Anterior cingulate cortex (tissue), 58 donors: ENCODE measurements at places on chromosomes 11 and 22.

- no peak for DNase-seq
Observed at GRCh38 chr11:11142430-11142829, 210.6 kb downstream of the CSNK2A3 start.

DNA sequence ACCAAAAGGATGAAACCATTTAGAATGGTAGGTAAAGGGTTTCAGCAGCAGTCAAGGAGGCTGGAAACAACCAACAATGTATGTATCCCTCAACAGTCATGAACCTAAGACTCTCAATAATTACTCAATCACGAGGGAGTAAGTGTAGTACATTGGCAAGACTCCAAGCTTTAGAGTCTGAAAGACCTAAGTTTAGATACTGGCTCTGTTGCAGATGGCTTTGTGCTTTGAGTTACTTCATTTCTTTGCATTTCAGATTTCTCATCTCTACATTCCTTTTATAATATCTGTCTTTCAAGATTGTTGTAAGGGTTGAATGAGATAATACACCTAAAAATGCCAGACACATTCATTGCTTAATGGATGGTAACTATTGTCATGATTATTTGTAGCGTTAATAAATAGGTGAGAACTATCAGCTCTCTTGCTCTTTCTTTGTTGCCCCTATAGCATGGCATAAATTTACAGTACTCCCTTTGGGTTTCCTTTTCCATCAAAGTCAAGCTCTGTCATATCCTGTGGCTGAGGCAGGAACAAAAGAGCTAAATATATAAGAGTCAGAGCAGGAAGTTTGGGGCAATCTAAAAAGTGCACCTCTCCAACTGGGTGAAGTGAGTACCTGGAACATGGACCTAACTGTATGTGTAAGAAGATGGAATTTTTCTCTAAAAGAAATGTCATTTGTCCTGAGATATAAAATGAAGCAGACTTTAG is 228.2 kb upstream of the ZC3H12C start:
- DNase-seq = no peak

DNA sequence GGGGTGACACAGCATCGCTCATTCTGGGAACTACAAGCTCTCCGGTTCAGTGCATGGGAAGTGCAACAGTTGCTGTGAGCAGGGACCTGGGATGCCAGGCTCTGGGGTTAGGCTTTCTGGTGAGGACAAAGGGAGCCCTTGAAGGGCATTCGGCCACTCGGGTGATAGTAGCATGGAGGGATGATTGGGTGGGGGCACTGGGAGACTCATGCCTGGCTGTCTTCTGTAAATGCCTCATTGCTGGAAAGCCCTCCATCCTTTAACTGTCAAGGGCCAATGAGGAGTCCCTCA is 9.9 kb downstream of the OAF start:
- DNase-seq = no peak

GRCh38 chr11:44681698-44682097 is 45.1 kb upstream of the TSPAN18 start:
- no peak for DNase-seq

DNA sequence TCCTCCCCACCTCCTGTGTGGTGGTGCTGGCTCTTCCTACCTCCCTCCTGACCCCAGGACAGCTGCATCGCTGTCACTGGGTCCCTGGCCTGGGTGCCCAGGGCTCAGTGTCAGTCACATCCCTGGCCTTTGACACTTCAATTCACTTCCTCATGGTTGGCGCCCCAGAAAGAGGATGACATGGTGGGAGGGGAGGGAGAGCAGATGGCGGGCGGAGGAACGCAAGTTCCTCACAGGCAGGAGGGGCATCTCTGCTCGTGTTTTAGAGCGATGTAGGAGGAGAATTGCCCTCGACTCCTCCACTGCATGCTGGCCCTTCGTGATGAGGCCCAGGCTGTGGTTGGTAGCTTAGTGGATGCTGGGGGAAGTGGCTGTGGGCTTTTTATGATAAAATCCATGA is 35.1 kb upstream of the KRTAP5-7 start:
- no peak for DNase-seq

DNA sequence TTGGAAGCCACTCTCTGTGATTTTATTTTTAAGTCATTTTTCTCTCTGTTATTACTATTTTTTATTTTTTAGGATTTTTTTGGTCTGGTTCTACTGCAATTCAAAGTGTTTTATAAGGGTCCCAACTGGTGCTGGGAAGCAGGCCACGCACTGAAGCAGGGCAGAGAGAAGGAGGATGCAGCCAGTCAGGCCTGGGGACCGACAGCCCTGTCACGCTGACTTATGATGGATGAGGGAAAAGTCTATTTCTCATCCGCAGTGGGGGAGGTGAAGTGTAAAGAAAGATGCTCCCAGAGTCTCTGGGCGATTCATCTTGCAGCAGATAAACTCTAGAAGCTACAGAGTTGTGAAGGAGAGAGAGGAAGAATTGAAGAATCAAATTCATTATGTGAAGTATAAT is 191.6 kb downstream of the NTM start:
- no peak for DNase-seq

- DNase-seq = no peak
Observed at GRCh38 chr22:33920197-33920540, at the start of gene LARGE1. Gene LARGE1, minus strand, starts transcription at chr22:33920476.

DNA sequence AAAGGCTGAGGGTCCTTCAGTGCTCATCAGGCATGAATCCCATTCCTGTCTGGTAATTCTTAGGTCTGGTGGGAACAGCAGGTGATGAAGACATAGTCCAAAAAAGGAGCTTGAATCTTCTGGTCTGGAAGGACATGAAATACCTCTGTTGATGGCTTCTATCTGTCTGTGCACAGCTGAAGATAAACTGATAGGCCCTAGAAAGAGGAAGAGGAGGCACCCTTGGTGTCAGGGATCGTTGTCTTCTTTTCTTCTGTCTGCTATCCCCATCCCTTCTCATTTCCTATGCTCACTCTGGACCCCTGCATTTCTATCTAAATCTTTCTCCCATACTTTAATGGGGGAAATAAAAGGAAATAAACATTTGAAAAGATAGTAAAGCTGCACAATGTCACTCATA is 9.4 kb downstream of the AGBL2 start:
- DNase-seq = no peak

DNA sequence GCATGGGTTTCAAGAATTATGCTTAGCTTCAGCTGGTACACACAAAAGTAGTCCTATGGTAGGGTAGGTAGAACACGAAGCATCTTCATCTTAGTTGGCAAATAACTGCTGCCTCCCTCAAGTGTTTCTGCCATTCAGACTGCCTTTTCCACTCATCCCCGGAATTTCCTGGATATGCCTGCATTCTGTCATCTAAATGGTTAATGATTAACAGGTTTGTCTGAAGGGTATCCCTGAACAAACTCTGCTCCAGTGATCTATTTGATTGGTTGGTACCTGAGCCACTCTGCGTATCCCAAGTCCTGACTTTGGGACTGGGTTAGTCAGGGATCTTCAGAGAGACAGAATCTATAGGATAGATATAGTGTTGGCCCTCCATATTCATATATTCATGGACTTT is 272.3 kb upstream of the RAG2 start:
- no peak for DNase-seq

DNA sequence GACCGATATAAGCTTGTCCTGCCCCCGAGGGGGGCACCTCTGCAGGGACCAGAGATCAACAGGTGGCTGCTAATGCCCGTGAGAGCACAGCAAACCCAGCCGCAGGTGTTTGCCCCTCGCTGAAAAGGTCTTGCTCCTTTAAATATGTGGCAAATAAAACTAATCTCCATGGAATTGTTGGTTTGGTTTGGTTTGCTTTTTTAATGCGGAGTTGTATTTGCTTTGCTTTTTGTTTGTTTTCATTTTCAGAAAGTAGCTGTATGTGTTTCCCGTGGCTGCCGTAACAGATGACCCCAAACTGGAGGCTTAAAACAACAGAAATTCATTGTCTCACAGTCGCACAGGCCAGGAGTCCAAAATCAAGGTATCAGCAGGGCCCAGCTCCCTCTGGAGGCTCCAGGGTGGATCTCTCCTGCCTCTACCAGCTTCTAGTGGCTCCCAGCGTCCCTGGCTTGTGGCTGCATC is 93.0 kb downstream of the CELSR1 start:
- DNase-seq = no peak

- DNase-seq = no peak
Observed at GRCh38 chr22:36246718-36247117, 6.2 kb upstream of the APOL1 start.

DNA sequence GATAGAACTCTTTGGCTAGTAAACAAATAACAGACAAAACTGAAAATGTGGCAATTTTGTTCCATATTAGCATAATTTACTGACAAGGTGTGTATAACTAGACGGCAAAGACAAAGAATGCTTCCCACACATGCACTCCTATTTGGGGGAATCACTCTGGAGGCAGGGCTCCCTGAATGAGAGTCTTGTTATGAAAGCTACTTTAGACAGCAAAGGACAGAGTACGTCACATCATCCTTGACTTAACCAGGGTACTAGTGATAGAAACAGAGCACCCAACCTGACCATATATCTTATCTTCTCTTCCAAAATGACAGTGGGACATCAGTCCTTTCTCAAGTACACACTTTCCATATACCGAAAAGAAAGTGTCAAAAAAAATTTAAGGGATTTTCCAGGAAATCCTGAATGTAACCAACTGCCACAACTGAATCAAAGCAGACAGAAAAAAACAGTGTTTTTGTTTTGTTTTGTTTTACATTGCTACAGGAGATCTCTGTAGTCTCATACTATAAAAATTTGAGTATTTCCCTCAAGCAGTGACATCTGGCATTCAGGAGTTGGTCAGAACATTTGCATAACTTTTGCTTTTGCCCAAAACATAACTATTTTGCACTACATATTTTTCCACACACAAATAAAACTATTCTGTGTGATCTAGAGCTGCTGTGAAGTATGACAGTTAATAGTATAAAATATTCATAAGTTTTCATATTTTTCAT is 98.9 kb downstream of the ARHGAP20 start:
- no peak for DNase-seq

GRCh38 chr11:58979222-58979621 is 39.9 kb downstream of the GLYATL1 start:
- no peak for DNase-seq

DNA sequence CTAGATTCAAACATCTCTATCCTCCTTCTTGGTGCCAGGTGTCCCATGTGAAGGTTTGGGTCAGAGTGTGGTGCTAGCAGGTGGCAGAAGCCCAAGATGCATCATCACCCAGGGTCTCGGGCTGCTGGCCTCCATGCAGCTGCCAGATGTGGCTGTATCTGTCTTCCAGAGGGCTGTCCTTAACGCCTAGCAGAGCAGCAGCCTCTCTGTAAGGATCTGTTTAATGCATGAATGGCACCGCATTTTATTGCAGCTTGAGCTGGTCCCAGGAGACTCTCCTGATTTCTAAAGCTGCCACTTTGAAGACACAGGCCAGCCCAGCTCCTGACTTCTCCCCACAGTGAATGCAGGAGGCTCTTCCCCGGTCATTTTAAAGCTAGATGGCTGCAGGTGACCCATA is 26.3 kb downstream of the SLC1A2 start:
- no peak for DNase-seq

GRCh38 chr22:36239150-36239400 is 252 bp downstream of the APOL2 start:
- no peak for DNase-seq

GRCh38 chr22:28002181-28002700 is 83.2 kb upstream of the PITPNB start:
- no peak for DNase-seq

GRCh38 chr11:37456746-37457145 is 858.7 kb upstream of the RAG2 start:
- no peak for DNase-seq

DNA sequence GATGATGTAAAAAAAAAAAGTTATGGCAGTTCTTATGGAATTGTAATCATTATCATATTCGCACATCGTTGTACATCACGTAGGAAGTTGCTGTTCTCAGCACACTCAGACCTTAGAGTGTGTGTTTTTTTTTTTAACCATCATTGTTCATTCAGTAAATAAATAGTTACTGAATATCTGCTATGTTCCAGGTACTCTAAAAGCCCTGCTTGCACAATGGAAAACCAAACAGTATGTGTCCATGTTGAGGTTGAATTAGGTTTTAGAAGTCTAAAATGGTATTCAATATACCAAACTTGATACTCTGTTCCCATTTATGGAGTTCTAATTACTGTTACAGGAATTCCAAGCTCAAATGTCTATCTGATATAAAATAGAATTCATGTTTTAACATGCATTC is 41.2 kb downstream of the PDHX start:
- no peak for DNase-seq
